ENCODE measurements at places on chromosomes 12 and 14.

GRCh38 chr12:80352474-80352873 lies 91.6 kb upstream of the PTPRQ start:
- peak; percentile 25 for DNase-seq

GRCh38 chr12:69688021-69688420 lies 11.1 kb downstream of the BEST3 start:
- DNase-seq: peak; percentile 58

- peak; percentile 83 for DNase-seq
Measured at GRCh38 chr12:31524791-31525495, 66.0 kb downstream of the DENND5B start.

DNA sequence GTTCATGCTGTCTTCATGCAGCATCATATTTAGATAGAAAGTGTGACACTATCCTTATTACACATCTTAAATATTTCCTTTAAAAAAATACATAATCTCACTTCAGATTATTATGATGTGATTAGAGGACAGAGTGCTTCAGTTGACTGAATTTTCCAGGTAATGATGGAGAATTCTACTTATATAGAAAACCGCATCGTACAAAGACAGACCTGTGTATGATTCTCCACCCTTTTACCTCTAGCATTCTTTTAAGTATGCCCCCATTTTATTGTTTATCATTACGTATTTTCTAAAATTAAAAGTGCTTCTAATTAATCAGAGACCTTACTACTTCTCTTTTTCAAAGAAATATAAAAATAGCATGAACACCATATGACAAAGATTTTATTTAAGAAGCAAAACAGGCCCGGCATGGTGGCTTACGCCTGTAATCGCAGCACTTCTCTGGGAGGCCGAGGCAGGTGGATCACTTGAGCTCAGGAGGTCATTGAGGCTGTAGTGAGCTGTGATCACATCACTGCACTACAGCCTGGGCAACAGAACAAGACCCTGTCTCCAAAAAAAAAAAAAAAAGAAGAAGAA lies 13.9 kb downstream of the RPS6KA5 start:
- no peak for DNase-seq

- DNase-seq: no peak
Measured at GRCh38 chr12:52354200-52354599, 13.1 kb downstream of the KRT85 start.

DNA sequence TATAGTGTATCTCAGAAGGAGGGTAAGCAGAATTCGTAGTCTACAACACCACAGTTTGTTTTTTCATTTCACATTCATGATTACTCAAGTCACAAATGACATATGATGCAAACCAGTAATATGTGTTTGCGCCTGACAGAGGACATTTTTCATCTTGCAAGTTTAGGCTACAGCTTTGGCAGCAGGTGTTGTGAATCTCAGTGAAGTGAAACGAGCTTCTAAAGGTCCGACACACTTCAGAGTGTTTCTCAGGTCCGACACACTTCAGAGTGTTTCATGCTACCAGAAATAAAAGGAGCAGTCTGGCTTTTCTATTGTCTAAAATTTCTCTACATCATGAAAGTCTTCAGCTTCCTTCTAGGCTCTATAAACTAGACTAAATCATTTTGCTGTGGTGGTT lies 22.7 kb downstream of the CLEC14A start:
- no peak for DNase-seq

GRCh38 chr14:53532853-53533252 lies 379.7 kb upstream of the DDHD1 start:
- DNase-seq: no peak

GRCh38 chr12:95473231-95473883 lies 595 bp upstream of the METAP2 start:
- peak; percentile 63 for DNase-seq

DNA sequence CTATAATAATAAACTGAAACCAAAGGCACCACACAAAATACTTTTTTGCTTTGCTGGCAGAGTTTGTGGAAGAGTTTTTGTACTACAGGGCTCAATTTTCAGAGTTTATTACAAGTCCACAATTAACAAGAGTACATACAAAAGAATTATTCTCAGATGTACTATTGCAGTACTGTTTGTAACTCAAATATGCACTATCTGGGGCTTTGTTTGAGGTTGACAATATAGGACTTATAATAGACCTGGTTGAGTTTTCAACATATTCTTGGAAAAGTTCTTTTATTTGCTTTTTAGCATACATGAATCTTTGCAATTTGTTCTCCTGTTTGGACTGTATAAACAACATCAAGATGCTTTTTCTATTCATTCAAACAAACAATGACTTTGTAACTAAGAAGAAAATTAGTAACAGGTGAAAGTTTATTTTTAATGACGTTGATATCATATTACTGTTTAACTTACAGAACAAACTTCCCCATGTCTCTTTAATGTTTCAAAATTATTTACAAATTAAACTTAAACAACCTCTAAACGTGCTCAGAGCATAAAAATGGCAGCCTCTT lies 407.4 kb upstream of the PRICKLE1 start:
- DNase-seq: no peak

- DNase-seq: peak; percentile 29
Measured at GRCh38 chr14:58077621-58078020, 74.4 kb downstream of the ARMH4 start.

DNA sequence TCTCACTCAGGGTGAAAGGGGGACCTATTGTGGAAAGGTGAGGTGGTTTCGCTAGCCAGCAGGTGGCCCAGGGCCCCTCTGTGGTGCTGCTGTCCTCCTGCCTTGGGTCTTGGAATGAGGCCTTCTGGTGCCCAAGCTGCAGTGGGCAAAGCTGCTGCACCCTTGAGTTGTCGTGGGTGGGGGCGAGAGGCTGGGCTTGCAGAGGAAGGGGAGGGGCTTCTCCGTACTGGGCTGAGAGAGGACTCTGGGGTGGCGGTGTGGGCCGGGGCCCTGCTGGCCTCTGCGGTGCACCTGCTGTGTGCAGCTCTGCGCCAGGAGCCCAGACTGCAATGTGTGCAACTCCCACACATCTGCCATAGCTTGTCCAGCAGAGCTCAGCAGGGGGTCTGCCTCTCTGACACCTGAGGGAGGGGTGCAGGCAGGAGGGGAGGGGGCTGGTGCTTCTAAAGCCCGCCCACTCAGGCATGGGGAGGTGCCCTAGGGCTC lies 145.8 kb downstream of the KIF26A start:
- DNase-seq: no peak

GRCh38 chr12:103114296-103115055 lies 157.0 kb downstream of the ASCL1 start:
- DNase-seq: no peak

GRCh38 chr14:103123634-103124500 lies 606 bp downstream of the TNFAIP2 start:
- peak; percentile 75 for DNase-seq

GRCh38 chr12:685388-685787 lies 22.1 kb upstream of the NINJ2 start:
- DNase-seq: no peak

DNA sequence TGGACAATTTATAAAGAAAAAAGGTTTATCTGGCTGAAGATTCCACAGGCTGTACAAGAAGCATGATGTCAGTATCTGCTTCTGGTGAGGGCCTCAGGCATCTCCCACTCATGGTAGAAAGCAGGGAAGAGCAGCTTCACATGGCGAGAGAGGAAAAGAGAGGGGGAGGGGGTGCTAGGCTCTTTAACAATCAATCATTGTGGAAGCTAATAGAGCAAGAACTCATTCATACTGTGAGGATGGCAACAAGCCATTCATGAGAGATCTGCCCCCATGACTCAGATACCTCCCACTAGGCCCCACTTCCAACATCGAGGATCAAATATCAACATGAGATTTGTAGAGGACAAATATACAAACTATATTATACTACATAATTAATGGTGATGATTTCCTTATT lies 361.9 kb upstream of the FAR2 start:
- no peak for DNase-seq

DNA sequence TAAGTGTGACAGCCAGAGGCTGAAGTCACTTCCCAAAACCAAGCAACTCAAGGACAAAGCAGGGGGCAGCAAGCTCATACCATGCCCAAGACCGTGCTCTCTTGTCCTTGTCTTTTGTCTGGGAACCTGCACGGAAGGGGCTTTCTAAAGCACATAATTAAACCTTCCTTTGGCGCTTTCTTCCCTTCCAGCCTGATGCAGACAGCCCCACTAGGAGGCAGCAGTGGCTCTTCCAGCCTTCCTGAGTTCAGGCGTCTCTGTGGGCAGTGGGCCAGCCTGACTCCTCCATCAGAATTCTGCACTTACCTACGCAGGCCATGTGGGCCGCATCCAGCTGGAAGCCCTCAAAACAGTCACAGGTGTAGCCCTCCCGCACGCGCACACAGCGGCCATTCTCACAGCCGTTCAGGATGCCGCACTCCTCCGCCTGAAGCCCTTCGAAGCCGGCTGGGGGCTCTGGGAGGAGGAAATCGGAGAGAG lies 7.6 kb downstream of the ISCA2 start:
- DNase-seq: peak; percentile 78

- no peak for DNase-seq
Measured at GRCh38 chr12:91401190-91401589, 218.6 kb upstream of the DCN start.

- DNase-seq: no peak
Measured at GRCh38 chr12:78118036-78118435, 287.3 kb downstream of the NAV3 start.

- no peak for DNase-seq
Measured at GRCh38 chr12:101951002-101951670, 73.8 kb downstream of the DRAM1 start.

GRCh38 chr12:20701106-20701505 lies 6.0 kb downstream of the SLCO1C1 start:
- DNase-seq: no peak

DNA sequence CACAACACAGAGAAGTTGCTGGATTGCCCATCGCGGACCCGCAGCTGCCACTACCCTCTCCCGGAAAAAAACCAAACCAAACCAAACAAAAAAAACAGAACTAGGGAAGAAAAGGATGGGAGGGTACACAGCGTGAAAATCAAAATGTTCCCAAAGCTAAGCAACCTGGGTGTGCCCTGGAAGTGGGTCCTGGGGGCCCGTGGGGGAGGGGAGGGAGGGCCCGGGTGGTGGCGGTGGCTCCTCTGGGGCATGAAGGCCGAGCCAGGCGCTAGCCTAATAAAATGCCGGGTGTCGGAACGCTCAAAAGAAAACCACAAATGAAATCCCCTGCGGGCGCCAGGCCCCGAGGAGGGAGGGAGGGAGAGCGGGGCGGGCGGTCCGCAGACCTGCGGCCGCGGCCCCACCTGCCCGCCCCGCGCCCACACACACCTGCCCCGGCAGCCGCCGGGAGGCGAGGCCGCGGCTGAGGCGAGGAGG lies 787 bp downstream of the HECTD4 start:
- peak; percentile 46 for DNase-seq

DNA sequence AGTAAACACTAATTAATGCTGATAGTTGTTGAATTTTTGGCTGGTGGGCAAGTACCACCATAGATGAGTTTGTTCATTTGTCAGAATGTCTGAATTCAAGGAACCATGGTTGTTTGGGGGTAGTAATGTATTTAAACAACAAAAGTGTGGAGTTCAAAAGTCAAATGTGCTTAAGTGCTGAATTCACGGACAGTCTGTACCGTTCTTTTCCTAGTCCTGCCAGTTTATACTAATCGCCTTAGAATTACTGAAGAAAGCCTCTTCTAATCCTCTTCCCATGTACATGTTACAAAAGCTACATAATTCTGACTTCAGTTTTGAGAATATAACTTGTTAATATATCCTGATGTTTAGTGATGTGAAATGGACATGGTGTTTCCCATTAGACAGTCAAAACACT lies 2.7 kb downstream of the NAA25 start:
- no peak for DNase-seq

GRCh38 chr14:36344211-36344610 lies 23.8 kb upstream of the MBIP start:
- no peak for DNase-seq

DNA sequence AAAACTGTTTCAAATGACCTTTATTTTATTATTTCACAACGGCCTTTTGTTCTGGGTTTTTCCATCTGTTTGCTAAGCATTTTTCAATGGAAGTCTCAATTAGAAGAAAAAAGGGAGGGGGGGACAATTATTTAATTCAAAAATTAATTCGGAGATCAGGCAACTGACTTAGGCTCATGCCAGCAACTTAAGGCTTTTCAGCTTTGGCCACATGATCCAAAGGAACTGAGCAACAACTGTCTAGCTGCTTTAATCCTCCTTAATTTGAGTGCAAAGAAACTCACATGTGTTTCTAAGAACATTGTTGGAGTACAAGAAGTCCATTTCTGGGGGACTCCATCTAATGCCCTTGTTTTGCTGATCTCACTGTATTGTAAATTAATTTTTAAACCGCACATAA lies 188.0 kb downstream of the EXOC5 start:
- DNase-seq: no peak

- DNase-seq: no peak
Measured at GRCh38 chr14:35378425-35379233, 25.9 kb downstream of the NFKBIA start.

DNA sequence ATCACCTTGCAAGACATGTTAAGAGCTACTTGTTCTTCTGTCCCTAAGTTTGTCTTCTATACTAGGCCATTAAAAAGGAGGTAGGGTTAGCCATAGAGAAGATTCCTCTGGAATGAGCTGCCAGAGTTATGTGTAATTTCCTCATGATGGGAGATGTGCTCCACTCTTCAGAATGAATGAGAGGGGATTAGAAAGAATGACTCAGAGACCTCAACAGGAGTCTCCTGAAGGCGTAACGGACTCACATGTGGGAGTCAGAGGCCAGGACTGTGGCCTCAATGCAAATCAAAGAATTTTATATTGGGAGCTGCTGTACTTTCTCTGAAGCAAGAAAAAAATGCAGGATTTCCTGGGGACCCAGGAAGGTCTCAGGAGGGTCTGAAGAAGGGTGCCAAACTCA lies 87.8 kb upstream of the ATXN7L3B start:
- peak; percentile 95 for DNase-seq

DNA sequence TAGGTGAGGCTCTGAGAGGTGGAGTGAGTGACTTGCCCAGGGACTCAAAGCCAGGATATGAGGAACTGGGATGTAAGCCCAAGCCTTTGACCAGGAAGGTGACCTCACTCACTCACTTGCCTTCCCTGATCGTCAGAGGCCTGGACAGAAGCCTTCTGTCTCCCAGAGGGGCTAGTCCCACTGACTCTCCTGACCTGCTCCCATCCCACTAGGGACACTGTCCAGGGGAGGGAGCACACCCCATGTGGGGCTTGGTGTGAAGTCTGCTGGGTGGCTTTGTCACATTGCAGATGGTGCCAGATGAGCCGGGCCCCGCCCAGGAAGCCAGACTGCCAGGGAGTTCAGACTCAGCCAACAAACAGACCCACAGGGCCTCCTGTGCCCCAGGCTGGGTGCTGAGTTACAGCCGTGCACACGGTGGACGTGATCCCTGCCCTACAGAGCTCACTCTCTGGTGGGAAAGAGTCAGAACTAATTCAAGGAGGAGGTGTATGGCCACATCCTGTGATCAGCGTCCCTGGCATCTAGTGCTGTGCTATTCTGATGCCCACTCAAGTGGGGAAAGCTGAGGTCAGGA lies 28.3 kb downstream of the MMAB start:
- peak; percentile 71 for DNase-seq

DNA sequence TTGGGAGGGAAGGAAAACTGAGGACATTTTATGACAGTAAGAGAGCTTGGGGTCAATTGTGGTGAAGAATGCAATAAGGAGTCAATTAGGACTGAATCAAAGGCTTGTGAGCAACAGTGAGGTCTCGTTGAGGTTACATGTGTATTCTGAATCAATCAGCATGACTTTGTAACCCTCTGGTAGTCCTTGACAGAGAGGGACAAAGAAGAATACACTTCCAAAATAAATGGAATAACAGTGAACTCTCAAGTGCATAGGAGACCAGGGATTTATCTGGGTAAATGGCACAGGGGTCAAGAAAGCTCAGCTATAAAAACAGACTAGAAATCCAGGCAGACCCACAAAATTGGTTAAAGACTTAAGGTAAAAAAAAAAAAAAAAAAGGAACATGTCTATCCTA lies 85.1 kb upstream of the NAV3 start:
- no peak for DNase-seq
